ENCODE measurements at places on chromosomes 16 and 17. TPM values are rescaled to one million over a fixed set of nuclear protein-coding genes. Genes with fewer than 3 reads are reported as not detected.

GRCh38 chr16:85910854-85911247 lies 11.9 kb downstream of the IRF8 start:
- H3K4me3 ChIP-seq = no peak overlapping the region
- no peak for DNase-seq
- no peaks in the 10 kb centered on the region for H3K27me3 ChIP-seq
- H3K4me1 ChIP-seq = no peaks in the 10 kb centered on the region
- no peaks in the 10 kb centered on the region for H3K36me3 ChIP-seq
- H3K27ac ChIP-seq = no peak overlapping the region

GRCh38 chr17:2695243-2695960 lies 16.2 kb downstream of the CLUH start:
- no peaks in the 10 kb centered on the region for H3K27me3 ChIP-seq
- H3K4me3 ChIP-seq = no peak overlapping the region
- DNase-seq = peak; percentile 43
- H3K27ac ChIP-seq = no peak overlapping the region

- no peak for DNase-seq
- H3K4me1 ChIP-seq = no peaks in the 10 kb centered on the region
- no peak overlapping the region for H3K4me3 ChIP-seq
Observed at GRCh38 chr17:71438631-71439146, 682.1 kb upstream of the SOX9 start.

- H3K4me1 ChIP-seq = no peaks in the 10 kb centered on the region
- no peaks in the 10 kb centered on the region for H3K36me3 ChIP-seq
- peak; percentile 77 for DNase-seq
- H3K27me3 ChIP-seq = no peaks in the 10 kb centered on the region
Observed at GRCh38 chr17:14525551-14526455, 224.9 kb downstream of the HS3ST3B1 start.

DNA sequence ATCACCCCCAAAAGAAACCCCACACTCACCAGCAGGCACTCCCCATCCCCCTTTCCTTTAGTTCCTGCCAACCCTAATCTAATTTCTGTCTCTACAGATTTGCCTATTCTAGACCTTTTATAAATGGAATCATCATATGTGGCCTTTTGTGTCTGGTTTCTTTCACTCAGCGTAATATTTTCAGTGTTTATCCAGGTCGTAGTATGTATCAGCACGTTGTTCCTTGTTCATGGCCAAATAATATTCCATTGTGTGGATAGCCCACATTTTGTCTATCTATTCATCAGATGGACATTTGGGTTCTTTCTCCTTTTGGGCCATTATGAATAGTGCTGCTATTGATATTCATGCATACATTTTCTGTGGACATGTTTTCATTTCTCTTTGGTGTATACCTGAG lies 73.6 kb downstream of the OR1D5 start:
- no peaks in the 10 kb centered on the region for H3K27me3 ChIP-seq
- H3K4me1 ChIP-seq = no peaks in the 10 kb centered on the region
- peaks cover 6% of the 10 kb centered on the region for H3K36me3 ChIP-seq
- DNase-seq = no peak

DNA sequence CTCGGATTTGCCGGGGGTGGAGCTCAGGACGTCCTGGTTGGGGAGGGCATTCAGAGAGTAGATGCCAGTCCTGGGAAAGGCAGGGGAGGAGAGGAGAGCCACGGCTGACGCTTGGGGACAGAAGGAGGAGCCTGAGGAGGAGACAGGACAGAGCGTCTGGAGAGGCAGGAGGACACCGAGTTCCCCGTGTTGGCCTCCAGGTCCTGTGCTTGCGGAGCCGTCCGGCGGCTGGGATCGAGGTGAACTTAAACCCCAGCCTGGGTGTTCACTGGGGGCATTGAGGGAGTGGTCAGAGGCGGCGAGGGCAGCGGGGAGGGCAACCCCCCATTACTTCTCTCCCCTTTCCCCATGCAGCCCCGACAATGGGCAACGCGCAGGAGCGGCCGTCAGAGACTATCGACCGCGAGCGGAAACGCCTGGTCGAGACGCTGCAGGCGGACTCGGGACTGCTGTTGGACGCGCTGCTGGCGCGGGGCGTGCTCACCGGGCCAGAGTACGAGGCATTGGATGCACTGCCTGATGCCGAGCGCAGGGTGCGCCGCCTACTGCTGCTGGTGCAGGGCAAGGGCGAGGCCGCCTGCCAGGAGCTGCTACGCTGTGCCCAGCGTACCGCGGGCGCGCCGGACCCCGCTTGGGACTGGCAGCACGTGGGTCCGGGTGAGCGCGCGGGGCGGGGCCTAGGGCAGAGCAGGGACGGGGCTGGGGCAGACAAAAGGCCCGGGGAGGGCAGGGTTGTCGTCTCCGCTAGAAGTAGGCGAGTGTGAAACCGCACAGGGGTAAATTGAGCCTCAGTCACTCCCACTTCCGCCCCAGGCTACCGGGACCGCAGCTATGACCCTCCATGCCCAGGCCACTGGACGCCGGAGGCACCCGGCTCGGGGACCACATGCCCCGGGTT lies 3.7 kb downstream of the NOL3 start:
- DNase-seq = peak; percentile 91
- H3K27me3 ChIP-seq = peaks cover 72% of the 10 kb centered on the region
- H3K4me1 ChIP-seq = no peaks in the 10 kb centered on the region
- no peaks in the 10 kb centered on the region for H3K36me3 ChIP-seq
- H3K27ac ChIP-seq = no peak overlapping the region
- peak overlapping the region; percentile 76 for H3K4me3 ChIP-seq

DNA sequence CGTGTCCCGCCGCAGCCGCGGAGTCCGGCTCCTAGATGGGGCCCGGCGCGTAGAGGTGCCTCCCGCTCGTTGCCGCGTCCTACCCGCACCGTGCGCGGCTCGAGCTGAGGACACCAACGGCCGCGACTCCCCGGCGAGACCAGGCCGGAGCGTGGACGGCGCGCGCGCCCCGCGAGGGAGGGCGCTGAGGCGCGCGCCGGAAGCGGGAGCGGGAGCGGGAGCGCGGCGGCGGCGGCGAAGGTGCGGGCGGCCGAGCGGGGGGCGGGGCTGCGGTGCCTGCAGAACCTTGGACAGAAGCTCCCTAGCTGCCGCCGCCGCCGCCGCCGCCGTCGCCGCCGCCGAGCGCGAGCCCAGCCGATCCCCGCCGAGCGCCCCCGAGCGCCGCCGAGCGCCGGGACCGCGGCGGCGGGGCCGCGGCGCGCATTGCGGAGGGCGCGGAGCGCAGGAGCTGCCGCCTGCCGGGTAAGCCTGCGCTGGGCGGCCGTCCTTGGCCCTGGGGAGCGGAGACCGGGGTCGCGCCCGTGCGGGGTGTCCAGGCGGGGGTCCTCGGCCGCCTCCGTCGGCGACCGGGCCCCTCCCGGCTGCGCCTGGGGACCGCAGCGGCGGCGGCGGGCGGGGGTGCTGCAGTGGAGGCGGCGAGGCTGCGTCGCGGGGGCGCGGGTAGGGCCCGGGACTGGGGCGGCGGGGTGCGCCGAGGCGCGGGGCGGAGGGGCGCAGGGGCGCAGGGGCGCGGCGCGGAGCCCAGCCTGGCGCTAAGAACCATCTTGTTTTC lies at the start of gene CDK5R1:
CDK5R1 (plus strand) TSS at position 293 of the 772 bp plus-strand sequence. CDS start 628 bp downstream, outside the sequence.
- H3K27me3 ChIP-seq = no peaks in the 10 kb centered on the region
- peak within 1 kb of the TSS; percentile 89 for H3K27ac ChIP-seq
- peak within 1 kb of the TSS; percentile 87 for H3K4me3 ChIP-seq

DNA sequence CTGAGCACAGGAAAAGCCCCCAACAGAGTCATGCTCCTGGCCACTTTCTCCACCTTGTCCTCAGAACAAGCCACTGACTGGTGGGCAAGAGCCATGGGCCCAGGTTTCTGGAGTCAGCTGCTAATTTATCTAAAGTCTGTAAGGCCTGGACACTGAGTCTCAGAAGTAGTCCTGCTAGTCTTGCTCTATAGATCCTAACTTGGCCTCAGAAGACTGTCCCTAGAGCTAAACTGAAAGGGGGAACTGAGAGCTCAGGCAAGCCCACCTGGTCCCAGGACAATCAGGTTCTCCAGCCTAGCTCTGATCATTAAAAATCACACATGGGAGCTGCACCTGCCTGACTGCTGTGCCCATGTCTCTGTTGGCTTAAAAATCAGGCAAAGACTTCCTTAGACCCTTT lies 485.8 kb downstream of the SLC39A11 start:
- no peak overlapping the region for H3K4me3 ChIP-seq
- H3K27me3 ChIP-seq = no peaks in the 10 kb centered on the region
- H3K27ac ChIP-seq = no peak overlapping the region
- H3K4me1 ChIP-seq = no peaks in the 10 kb centered on the region

DNA sequence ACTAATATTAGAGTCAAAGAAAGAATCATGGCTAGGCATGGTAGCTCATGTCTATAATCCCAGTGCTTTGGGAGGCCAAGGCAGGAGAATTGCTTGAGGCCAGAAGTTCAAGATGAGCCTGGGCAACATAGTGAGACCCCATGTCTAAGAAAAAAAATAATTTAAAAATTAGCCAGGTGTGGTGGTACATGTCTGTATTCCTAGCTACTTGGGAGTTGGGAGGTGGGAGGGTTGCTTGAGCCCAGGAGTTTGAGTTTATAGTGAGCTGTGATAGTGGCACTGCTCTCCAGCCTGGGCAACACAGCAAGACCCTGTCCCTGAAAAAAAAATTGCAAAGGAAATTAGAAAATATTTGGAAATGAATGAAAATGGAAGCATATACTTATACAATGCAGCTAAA lies 210.3 kb upstream of the AXIN2 start:
- no peak for DNase-seq
- H3K4me1 ChIP-seq = no peaks in the 10 kb centered on the region
- no peak overlapping the region for H3K4me3 ChIP-seq
- H3K27me3 ChIP-seq = no peaks in the 10 kb centered on the region
- H3K27ac ChIP-seq = no peak overlapping the region

GRCh38 chr17:58358408-58359172 lies 6.6 kb upstream of the SUPT4H1 start:
- DNase-seq = no peak
- H3K4me3 ChIP-seq = no peak overlapping the region
- no peaks in the 10 kb centered on the region for H3K4me1 ChIP-seq
- H3K27ac ChIP-seq = no peak overlapping the region
- no peaks in the 10 kb centered on the region for H3K27me3 ChIP-seq
- H3K36me3 ChIP-seq = no peaks in the 10 kb centered on the region

DNA sequence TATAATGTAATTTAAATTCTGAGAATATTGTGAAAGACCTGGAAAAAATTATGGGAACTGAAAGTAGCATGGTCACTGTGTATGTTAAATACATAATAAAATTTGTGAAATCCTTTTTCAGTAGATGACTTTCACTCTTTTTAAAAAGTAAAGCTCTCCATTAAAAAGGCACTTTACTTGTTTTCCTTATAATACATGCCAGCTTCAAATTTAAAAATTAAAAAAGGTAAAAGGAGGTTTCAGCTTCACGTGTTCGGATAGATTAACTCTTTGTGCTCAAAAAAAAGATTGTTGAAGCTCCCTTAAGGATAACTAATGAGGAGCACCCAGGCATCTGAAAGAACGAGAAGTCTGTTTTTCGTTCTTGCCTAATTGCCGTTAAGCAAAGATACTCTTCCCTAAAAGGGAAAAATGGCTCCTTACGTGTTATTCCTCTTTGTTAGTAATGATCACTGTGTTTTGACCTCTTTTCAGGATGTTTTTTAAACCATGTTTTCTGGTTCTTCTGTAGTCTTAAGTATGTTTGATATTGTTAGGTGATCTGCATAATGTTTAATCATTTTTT lies 87.8 kb downstream of the TUBD1 start:
- no peak for DNase-seq
- H3K4me3 ChIP-seq = no peak overlapping the region
- no peaks in the 10 kb centered on the region for H3K27me3 ChIP-seq
- peaks cover 4% of the 10 kb centered on the region for H3K36me3 ChIP-seq

- no peak overlapping the region for H3K27ac ChIP-seq
- no peak overlapping the region for H3K4me3 ChIP-seq
- no peak for DNase-seq
- no peaks in the 10 kb centered on the region for H3K27me3 ChIP-seq
Observed at GRCh38 chr17:8354236-8354635, 14.6 kb downstream of the ODF4 start.

- peak; percentile 86 for DNase-seq
- peak overlapping the region; percentile 99 for H3K27ac ChIP-seq
- no peaks in the 10 kb centered on the region for H3K4me1 ChIP-seq
- H3K27me3 ChIP-seq = no peaks in the 10 kb centered on the region
- no peak overlapping the region for H3K4me3 ChIP-seq
Observed at GRCh38 chr17:5770441-5771270, 186.3 kb upstream of the NLRP1 start.

DNA sequence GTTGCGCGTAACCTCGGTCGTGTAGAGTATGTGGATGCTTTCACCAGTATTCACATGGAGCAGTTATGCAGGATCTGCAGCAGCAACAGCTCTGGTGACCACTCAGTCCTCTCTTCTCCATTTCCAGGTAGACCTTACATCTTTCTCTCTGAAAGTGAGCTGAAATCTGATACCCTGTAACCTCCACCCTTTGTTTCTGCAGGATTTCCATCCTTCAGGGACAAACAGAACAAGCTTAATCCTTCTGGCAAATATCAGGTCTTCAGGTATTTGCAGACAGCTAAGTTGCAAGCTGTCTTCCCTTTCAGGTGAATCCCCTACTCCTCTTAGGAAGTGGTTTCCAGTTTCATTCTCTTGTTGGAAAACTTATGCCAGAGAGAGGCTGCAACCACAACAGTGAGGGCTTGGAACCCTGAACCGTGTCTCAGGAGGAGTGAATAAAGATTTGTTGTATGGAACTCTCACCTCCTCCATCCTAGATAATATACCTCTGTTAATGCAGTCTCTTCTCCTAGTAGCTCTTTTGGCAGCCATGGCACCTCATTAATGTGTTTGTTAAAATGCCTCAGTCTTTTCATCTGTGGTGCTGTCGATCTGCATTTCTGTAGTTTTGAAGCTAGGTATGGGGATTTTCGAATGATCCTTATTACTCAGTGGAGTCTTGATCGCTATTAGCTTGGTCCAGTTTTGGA lies 172.5 kb downstream of the PRKCA start:
- H3K27me3 ChIP-seq = no peaks in the 10 kb centered on the region
- DNase-seq = peak; percentile 73
- H3K4me1 ChIP-seq = peaks cover 9% of the 10 kb centered on the region
- H3K4me3 ChIP-seq = peak overlapping the region; percentile 75
- no peaks in the 10 kb centered on the region for H3K36me3 ChIP-seq

GRCh38 chr16:35194681-35195080 lies 1735.3 kb downstream of the TP53TG3F start:
- H3K4me3 ChIP-seq = no peak overlapping the region
- no peak for DNase-seq
- H3K27ac ChIP-seq = no peak overlapping the region
- no peaks in the 10 kb centered on the region for H3K27me3 ChIP-seq

- H3K27me3 ChIP-seq = no peaks in the 10 kb centered on the region
- no peaks in the 10 kb centered on the region for H3K4me1 ChIP-seq
- H3K4me3 ChIP-seq = no peak overlapping the region
Observed at GRCh38 chr16:54265575-54266107, 20.9 kb downstream of the IRX3 start.

- H3K36me3 ChIP-seq = peaks cover 22% of the 10 kb centered on the region
- peaks cover 34% of the 10 kb centered on the region for H3K4me1 ChIP-seq
- no peaks in the 10 kb centered on the region for H3K27me3 ChIP-seq
- H3K27ac ChIP-seq = no peak overlapping the region
- DNase-seq = no peak
Observed at GRCh38 chr17:73307130-73307529, 4.7 kb downstream of the CDC42EP4 start.

- no peaks in the 10 kb centered on the region for H3K27me3 ChIP-seq
- H3K4me1 ChIP-seq = no peaks in the 10 kb centered on the region
- H3K4me3 ChIP-seq = no peak overlapping the region
Observed at GRCh38 chr17:49746791-49747490, 17.0 kb downstream of the FAM117A start.

The SRR gene
- total RNA-seq = 28.8 TPM

The MYH8 gene
- not detected for total RNA-seq

The ITGAX gene
- total RNA-seq = 0.12 TPM

The EPOP gene
- 5.7 TPM for total RNA-seq

The KRT14 gene
- not detected for total RNA-seq

The MT1H gene
- total RNA-seq = not detected

The PERCC1 gene
- 1.1 TPM for total RNA-seq

The CCL8 gene
- not detected for total RNA-seq

The KRTAP3-3 gene
- total RNA-seq = not detected

The IRF8 gene
- total RNA-seq = 0.66 TPM

The IRX3 gene
- 15.6 TPM for total RNA-seq

The CCL15 gene
- not detected for total RNA-seq

The CNTD1 gene
- 0.77 TPM for total RNA-seq

Data from endodermal cell (in vitro differentiated cells).